Epithelial cell of prostate (primary cell): ENCODE measurements at places on chromosomes 2 and 18.

DNA sequence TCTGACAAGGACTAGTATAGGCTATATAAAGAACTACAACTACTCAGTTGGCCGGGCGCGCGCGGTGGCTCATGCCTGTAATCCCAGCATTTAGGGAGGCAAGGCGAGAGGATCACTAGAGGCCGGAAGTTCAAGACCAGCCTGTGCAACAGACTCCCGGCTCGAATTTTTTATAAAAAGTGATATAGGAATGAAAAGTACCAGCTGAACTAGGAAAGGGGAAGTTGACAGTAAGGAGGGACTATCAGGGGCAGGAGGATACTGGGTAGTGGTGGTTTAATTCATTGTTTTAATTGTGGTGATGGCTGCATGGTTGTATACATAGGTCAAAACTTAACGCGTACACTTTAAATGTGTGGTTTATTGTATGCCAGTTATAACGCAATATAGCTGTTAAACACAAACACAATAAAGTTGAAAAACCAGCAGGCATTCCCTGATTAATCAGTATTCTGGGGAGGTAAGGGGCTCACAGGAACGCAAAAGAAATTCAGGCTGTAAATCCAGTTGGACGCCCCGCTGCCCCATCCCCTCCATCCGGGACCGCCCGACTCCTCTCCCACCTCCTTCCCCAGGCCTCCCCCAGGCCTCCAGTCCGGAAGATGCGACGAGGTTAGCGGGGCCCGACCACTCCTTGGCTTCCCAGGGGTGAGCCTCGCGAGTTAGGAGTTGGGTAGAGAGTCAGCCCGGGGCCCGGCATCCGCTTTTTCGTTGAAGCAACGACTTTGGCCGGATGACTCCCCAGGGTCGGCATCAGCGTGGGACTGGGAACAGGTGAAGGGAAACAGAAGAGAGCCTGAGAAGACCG is 746 bp upstream of the POLR1B start:
- no peak for DNase-seq

GRCh38 chr2:240412211-240412861 is 23.1 kb upstream of the GPC1 start:
- DNase-seq: no peak

DNA sequence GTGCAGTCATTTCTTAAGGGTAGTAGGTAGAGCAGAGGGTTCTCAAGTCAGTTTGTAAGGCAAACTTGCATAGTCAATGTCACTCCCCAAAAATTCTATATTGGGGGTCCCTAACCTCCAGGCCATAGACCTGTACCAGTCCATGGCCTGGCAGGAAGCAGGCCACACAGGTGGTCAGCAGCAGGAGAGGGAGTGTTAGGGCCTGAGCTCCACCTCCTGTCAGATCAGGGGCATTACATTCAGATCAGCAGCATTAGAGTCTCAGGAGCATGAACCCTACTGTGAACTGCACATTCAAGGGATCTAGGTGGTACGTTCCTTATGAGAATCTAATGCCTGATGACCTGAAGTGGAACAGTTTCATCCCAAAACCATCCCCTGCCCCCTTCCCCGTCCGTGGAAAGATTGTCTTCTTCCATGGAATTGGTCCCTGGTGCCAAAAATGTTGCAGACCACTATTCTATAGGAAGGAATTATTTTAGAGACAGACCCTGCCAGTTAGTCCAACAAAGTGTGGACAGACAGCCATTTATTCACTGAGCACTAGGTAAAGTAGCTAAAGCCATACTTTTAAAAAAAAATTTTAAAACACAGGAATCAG is 6.7 kb downstream of the COA5 start:
- DNase-seq: no peak

DNA sequence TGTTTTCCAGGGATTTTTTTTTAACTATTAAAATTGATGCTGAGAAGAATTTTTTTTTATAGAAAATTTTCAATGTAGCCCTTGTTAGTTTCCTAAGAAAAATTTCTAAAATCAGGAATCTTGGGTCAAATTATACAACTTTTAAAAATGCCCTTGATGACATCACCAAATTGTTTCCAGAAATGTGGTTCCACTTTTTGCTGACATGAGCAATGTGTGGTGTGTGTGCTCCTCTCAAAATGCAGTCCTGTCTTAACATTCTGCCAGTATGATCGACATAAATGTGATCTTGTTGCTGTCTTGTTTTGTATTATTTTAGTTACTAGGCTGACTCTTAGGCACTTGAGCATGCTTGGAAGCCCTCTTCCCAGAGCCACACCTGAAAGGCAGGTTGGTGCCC is 89.7 kb upstream of the ST6GAL2 start:
- no peak for DNase-seq

- DNase-seq: peak; percentile 12
These were observed 43.1 kb upstream of the TGFA start for GRCh38 chr2:70596739-70597138.

DNA sequence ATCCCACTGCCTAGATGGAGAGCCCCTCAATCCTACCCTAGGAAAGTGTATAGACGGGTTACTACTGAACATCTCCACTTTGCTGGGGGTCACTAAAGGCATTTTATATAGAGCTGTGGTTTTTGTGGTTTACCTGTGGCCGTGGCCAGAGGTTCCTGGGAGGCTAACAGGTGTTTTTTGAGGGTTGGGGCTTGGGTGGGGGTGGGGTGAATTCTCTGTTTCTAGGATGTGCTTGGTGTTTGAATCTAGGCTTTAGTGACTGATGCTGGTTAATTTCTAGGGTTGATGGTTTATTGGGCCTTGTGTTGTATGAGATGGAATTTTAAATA is 7.7 kb downstream of the HOXD8 start:
- no peak for DNase-seq

DNA sequence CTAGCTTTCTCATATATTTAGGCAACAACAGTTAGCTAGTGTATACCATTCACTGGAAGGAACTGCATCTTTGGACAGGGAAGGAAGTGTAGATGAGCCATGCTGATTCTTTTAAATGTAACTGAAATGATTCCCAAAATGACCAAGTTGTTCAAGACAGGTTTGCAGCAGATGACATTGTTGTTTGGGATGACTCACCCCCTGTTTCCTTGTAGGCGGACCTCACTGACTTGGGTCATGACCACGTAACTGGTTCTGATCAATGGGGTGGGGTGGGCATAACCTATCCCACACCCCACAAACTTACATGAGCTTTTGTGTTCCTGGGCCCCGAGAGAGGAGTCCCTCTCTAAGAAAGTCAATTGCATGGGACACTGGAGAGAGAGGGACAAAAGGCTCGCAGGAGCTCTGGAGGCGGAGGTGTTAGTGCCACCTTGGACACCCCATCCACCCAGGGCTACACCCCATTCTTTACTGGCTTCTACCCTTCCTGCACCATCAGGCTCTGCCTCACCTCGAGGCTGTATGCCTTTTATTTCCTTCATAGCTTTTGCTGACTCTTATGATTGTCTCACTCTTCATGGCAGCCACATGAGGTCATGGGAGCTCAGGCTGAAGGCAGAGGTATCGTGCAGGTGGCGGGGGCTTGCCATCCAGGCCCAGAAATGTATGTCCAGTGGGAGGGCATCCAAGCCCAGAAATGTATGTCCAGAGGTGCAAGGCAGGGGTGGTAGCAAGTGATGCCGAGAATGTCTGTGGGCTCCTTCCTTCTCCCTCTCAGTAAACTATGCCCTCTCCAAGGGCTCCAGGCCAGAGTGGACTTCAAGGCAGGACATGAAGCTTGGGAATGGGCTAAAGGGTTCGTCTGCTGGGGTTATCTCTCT is 108.0 kb downstream of the TWIST2 start:
- DNase-seq: peak; percentile 22

- no peak for DNase-seq
These were observed 42.4 kb upstream of the PSMD14 start for GRCh38 chr2:161265874-161266273.

- no peak for DNase-seq
These were observed 276.4 kb upstream of the HS6ST1 start for GRCh38 chr2:128594953-128595677.

DNA sequence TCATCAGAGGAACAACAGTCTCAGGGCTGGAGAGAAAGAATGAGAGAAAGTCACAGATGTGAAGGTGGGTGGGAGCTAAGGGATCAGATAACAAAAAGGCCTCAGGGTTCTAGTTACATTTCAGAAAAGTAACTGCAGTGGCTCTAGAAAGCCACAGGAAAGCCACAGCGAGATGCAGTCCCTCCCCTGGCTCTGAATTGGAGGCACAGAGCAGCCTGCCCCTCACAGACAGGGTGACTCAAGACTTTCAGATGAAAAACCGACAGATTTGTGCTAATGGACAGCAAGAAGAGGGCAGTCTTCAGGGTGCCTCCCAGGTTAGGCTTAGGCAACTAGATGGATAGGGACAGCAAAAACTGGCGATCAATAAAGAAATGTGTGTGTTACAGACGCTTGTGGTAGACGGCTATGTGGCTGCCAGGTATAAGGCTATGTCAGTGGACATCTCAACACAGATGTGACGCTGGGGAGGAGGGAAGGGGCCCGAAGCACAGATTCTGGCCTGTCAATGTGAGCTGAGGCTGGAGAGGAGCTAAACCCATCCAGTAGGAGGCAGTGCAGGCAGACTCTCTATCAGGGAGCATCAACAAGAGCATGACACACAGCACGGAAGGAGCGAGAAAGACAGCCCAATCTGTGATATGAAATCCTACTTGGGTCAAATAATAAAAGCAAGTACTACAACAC is 26.2 kb downstream of the UNC50 start:
- DNase-seq: no peak

DNA sequence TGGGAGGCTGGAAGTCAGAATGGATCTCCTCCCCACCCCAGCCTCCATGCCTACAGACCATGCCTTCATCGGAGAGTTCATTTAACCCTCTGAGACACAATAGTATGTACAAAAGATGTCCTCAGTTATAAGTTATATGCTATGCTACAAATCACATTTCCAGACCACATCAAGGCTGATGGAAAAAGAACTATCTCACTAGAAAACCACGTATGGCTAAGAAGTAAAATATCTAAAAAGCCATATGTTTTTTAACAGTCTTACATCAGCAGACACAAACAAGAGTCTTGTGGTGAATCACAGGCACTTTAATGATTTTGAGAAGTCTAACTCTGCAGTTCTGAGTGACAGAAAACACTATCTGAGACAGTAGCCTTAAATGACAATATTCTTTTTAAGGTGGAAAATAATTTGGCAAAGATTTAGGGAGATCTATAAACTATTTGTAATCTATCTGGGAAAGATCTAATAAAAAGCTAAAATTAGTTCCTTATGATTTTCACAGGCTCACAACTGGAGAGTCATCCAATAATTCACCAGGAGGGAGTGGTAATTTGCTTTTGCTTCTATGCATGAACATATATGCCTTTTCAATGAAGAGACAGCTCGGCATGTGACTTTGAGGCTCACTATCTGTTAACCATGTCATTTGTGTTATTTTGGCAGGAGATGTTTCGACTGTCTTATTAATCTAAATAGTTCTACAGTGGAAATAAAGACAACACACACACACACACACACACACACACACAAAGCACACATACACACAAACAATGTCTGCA is 197.5 kb downstream of the IRS1 start:
- DNase-seq: no peak

DNA sequence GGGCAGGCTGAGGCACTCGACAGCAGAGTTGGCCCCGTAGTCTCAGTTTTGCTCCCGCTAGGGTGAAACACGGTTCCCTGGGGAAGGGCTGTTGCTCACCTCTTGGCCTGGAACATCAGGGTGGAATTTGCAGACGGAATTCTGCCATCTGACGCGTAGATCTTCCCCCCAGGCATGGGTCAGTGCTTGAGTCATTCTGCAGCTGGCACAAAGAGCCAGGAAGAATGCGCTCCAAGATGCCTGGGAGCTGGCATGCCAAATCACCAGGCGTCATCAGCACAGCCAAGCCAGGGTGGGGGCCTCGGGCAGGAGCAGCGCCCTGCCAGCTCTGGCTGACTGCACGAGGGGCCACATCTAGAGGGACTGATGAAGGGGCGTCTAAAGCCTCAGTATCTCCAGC is 42.7 kb downstream of the ODC1 start:
- DNase-seq: peak; percentile 90

- DNase-seq: no peak
These were observed 59.1 kb downstream of the MIB1 start for GRCh38 chr18:21799721-21800120.

- no peak for DNase-seq
These were observed 29.2 kb upstream of the STK17B start for GRCh38 chr2:196200557-196200956.

- no peak for DNase-seq
These were observed 62.7 kb upstream of the CTDP1 start for GRCh38 chr18:79616651-79617510.

DNA sequence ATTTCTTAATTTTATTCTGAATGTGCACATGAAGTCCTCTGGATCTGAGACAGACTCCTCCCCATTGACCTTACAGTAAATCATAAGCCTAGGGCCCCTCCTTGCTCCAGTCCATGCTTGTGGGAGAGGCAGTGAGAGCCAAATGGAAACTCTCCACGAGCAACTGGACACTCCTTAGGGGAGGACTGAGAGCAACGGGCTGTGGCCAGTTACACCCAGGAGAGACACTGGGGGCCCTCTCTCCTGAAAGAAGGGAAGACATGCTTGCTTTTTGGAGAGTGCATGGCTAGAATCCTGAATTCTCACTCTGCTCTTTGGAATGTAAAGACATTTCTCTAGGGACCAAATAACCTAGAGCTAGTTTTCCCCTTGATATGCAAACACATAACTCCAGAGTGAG is 49.0 kb upstream of the BIN1 start:
- DNase-seq: no peak
